ENCODE measurements at places on chromosomes 2 and 18.
A peak's percentile ranks its signal among the peaks of the same experiment; 100 is the strongest.

DNA sequence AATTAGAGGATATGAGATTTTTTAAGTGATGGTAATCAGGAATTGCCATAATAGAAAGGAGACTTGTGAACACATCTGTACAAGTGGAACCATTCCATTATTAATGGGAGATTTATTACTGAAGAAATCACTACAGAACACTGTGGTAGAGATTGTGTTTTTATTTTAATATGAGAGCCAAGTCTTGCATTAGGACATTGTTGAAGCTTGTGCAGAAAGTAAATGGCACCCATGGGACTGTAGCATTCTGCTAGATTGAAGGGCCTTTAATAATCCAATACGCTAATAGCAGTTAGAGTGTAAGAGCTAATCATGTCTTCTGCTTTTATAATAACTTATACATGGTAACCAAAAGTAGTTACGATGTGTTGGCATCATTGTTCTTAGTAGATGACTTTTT is 83.6 kb downstream of the VRK2 start:
- no peak for ATAC-seq

- ATAC-seq, result no peak
Observed at GRCh38 chr2:190053426-190053825, 9.1 kb downstream of the MSTN start.

DNA sequence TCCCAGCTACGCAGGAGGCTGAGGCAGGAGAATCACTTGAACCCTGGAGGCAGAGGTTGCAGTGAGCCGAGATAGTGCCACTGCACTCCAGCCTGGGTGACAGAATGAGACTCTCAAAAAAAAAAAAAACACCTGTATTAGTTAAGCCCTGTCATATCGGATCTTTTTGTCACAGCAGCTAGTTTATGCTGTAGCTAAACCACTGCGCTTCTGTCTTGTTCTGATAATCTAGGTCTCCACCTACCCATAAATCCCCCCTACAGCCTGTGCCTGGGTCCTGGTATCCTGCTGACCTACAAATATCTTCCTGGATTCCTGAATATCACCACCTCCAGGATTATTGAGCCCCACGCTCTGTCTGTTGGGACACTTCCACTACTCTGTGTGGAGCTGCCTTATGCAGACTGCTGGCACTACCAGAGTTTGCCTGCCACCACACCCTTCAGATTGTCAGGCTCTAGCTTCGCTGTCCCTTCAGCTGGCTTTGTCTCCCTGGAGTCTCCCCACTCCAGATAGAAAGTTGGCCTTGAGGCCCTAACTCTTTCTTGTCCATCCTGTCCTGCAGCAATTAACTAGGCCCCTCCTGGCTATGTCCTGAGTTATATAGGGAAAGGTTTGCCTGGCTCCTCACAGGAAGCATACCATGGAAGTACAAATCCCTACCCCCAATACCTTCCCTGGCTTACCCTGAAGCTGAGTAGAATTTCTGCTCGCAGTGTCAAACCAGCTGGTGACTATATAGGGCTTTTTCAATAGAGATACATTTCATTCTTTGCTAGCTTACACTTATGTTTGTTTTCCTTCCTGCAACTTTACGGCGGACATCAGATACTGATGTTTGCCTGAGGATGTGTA is 136.0 kb upstream of the SERTAD2 start:
- no peak for ATAC-seq

- no peak for ATAC-seq
Observed at GRCh38 chr2:181581534-181581933, 75.4 kb downstream of the CERKL start.

DNA sequence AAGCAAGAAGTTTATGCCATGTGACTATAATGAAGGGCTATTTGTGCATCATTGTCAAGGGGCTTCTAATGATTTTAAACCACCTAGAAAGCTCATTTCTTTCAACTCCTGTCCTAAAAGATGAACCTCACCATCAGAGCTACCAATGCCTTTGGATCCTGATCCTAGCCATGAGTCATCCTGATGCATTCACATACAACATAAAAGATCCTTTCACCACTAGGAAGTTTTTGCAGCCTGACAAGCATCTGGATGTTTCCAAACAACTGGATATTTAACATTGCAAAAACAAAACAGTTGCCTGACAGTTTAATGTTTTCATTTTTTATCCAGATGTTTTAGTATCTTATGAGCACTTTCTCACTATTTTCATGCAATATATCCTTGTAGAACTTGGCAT is 425.3 kb downstream of the MBD2 start:
- no peak for ATAC-seq

DNA sequence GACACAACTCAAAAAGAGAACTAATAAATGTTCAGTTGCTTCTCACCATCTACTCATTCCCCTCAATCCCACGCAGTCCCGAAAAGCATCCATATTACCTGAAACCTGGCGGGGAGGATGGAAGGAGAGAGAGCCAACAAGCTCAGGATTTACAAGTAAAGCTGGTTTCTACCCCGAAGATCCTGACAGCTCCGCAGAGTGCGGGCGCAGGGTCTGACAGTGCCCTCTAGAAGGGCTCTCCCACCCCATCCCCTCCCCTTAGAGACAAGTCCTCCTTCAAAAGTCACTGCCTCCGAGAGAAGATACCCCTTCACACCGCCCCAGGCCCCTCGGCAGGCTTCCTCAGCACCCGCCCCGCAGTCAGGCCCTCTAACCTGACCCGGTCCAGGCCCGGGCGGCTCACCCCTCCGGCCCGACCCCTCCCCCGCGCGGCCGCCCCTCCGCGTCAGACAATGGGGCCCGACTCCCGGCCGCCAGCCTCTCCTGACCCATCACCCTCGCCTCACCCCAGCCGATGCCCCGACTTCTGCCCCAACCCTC is 550 bp downstream of the RAB1A start:
- ATAC-seq, result peak; percentile 24

DNA sequence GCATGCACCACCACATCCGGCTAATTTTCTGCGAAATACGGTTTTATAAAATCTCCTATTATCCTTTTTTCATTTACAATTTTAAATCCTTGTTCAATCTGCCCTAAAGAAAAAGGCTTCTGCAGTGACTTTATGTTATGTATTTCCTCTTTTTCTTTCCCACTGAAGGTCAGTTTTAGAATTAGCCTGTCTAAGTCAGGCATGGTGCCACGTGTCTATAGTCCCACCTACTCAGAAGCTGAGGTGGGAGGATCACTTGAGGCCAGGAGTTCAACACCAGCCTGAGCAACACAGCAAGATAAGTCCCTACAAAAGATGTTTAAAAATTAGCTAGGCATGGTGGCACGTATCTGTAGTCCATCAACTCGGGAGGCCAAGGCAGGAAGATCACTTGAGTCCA is 39.8 kb upstream of the TNFRSF11A start:
- ATAC-seq, result no peak

DNA sequence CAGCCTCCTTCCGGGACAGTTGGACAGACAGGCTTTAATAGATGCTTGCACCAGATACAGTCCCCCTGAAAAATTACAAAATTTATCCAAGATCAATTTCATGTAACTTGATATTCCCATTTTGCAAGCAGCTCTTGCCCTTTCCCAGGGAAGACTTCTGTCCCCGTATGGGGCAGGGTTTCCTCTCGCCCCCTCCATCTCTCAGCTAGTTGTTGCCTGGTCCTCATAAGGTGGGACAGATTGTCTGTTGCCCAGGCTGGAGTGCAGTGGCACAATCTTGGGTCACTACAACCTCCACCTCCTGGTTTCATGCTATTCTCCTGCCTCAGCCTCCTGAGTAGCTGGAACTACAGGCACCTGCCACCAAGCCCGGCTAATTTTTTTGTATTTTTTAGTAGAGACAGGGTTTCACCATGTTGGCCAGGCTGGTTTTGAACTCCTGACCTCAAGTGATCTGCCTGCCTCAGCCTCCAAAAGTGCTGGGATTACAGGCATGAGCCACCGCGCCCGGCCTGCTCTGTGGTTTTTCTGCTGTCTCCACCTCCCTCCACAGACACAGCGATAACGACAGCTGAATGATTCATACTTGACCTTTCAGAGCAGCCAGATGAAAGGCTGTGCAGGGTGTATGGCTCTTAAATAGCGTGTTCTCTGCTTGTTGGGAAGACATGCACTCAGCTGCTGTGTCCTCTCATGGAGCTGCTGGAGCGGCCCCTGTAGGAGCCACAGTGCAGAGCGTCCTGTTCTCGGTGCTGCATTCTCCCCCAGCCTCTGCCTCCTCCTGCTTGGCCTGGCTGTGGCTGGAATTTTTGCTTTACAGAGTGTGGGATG is 61.4 kb downstream of the TTC39C start:
- peak; percentile 95 for ATAC-seq

DNA sequence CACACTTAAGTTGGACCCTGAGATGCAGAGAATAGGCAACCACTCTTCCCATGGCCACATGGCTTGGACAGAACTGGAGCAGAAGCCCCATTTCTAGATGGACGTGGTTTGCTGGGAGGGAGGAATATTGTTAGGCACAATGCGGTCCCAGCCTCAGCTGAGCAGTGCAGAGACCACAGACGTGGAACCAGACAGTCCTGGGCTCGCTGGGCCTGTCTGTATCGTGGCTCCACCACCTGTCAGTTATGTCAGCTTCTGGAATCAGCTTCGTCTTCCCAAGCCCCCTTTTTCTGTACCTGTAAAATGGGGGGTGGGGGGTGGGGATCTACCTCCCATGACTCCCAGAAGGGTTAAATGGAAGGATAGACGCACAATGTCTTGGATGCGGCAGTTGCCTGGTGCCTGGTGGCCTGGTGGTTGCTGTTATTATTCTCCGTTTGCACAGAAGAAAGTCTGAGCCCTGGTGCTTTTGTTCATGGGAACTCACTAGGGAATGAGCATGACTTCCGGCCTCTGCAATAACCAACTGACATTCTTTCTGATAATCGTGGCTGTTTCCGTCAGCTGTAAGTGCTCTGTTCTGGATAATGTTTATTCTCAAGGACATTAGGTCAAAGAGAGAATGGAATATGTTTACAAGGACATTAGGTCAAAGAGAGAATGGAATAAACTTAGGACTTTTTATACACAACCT is 31.4 kb downstream of the COLEC11 start:
- ATAC-seq, result no peak
